ENCODE measurements at places on chromosomes 11 and 22.
A peak's percentile ranks its signal among the peaks of the same experiment; 100 is the strongest.

DNA sequence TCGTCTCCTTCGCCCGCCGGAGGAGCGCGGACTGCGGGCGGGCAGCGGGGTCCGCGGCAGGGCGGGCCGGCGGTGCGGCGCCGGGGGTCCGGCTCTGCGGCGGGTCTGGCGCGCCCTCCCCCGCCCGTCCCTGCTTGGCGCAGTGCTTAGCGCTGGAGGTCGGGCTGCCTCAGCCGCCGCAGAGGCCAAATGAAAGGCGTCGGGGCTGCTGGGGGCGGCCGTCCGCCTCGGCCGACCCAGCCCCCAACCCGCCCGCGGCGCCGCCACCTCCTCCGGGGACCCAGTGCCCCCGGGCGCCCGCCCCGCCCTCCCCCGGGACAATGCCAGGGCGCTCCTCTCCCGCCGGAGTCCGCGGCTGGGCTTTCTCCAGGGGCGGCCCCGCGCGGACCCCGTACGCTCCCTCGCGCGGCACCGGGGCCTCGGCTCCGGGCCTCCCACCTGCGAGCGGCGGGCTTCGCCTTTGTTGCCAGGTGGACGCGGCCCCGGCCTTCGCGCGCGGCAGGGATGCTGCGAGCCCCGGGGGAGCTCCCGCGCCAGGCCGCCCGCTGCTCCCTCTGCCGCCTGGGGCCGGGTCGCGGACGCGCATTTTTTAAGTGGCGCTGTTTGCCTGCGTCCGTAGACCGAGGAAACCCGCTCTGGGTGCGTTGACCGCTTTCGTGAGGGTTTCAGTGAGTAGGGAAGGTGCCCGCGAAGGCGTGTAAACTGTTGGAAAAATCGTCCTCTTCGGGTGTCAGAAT lies 583 bp downstream of the APLP2 start:
- DNase-seq: no peak

DNA sequence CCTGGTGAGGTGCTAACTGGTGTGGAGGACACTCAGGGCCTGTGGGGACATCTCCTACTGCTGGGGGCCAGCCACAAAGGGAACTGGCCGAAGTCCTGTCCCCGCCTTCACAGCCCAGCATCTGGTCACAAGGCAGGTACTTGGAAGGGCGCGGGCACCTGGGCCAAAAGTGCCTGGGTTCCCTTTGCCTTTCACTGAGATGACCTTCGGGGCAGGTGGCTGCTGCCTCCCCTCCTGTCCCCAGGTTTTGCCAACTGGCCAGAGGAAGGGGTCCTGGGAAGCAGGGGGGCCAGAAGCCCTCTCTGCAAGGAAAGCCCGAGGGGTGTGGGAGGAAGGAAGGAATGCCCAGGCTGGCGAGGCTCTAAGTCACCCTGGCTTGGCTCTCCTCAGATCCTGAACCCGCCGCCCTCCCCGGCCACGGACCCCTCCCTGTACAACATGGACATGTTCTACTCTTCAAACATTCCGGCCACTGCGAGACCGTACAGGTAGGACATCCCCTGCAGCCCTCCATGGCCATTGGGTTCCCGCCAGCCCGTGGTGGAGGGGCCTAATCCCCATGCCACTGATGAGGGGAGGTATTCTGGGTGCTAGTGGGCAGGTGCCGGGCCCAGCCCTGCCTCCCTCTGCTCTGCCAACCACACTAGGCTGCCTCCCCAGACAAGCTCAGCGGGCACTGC lies 14.4 kb upstream of the PPP6R3 start:
- no peak for DNase-seq

- DNase-seq: no peak
These were observed 743 bp upstream of the RCE1 start for GRCh38 chr11:66842501-66842895.

DNA sequence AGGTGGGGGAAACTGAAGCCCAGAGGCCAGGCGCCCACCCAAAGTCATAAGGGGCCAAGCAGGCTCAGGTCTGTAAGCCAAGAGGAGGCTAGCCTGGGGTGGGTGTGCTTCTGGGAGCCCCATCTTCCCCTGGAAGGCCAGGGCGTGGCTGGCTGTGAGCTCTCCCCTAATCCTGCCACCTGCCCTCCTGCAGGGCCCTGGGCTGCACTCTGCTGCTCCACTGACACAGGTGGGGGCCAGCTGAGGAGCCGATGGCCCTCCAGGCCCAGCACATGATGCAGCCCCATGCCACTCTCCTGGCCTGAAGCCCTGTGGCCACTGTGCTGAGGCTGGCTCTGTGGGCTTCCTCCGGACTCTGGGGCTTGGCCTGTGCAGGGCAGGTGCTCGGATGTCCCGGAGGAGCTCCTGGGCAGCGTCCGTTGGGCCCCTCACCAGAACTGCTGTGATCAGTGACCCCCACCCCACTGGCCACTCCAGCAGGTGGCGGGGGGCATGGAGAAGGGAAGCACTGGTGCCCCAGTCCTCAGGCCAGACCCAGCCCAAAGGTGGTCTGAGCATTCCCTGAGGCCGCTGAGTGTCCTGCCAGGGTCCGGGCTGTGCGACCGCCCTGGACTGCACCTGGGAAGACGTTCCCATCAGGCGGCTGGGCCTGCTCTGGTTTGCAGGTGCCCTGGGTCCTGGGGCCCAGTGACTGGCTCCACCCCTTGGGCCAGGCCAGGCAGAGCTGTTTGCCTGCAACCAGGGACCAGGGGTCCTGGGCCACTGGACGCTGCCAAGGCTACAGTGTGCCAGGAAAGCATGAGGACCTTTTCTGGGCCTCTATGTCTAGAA lies 8.5 kb downstream of the PIM3 start:
- DNase-seq: no peak

GRCh38 chr11:19244621-19245020 lies 3.9 kb upstream of the E2F8 start:
- DNase-seq: no peak

DNA sequence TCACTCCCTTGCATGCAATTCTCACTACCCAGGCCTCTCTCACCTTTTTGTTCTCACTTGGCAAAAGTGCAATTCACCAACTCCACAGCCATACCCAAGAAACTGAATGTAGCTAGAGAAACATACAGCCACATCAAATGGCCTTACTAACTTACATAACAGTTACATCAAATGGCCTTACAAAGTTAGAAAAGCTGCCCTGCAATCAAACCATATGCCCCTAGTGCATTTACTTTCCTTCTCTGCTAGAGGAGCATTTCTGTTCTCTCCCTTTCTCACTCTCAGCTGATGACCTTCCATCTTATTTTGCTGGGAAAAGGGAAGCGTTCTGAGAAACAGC lies 10.3 kb downstream of the PRCP start:
- no peak for DNase-seq

GRCh38 chr11:86463120-86463519 lies 88.4 kb downstream of the CCDC81 start:
- no peak for DNase-seq

- no peak for DNase-seq
These were observed 181.5 kb upstream of the ZBED5 start for GRCh38 chr11:11039208-11039965.

DNA sequence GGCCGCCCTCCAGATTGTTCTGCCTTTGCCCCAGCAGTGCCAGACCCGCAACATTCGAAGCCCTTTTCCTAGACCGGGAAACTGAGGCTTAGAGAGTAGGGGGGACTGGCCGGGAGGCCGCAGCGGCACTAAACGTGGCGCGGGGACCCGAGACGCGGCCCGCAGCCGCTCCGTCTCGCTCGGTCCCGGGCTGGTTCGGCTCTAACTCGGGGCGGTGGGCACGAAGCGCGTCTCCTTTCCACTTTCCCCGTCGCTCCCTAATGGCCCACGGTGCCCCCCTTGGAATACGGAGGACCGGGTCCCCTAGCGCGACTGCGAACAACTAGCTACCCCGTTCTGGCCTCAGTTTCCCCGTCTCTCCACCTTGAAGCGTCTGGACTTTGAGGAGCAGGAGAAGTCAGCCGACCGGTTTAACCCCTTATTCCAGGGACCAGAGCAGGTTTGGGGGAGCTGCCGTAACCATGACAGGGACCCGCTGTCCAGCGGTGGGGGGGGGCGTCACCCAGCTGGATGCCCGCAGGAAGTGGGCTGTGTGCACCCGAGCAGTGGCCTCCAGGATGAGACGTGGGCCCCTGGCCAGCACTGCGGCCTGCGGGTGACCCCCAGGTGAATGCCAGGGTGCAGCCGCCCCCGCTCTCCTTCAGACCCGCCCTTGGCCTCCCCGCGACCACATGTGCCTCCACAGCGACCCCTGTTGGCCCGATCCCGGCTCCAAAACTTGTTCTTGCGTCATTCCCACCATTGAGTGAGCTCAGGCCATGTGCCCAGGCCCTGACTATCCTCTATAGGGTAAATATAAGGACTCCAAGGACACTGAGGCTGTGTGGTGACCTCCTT lies 1.1 kb downstream of the CDC42EP1 start:
- DNase-seq: peak; percentile 60

DNA sequence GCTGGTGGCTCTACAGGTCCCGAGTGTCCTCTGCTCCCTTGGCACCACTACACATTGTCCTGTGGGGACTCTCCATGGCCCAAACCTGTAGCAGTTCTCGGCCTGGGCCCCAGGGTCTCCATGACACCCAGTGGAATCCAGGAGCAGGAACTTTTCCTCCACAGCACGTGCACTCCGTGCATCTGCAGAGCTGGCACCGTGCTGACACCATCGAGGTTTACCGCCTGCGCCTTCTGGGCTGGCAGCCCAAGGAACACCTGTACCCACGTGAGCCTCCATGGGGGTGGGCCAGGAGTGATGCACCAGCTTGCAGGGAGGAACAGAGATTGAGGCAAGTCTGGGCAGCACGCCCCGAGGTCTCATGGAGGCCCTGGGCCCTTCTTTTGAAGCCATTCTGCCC lies 25.2 kb downstream of the TSPAN32 start:
- no peak for DNase-seq

GRCh38 chr11:105229257-105229656 lies 89.7 kb upstream of the CARD18 start:
- DNase-seq: no peak

DNA sequence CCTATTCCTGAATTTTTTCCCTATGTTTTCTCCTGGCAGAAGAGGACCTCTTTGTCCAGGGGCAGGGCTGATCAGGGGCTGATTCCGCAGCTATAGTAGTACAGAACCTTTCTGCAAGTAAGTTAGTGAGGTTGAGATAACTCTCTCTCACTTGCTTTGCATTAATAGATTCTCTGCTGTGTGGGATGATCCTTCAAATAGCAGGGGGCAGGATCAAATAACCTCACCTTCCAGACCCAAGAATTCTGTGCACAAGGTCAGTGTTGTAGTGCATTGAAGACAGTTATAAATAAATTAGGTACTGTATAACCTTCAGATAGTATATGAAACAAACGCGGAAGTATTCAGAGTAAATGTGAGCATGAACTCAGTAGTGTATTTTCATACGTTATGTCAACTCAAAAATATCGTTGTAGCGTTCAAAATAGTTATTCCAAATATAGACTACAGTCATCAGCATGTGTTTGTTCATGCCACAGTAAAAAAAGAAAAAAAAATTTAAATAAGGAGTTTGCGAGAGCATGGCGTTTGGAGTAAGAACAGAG lies 278 bp downstream of the MMP26 start:
- no peak for DNase-seq

DNA sequence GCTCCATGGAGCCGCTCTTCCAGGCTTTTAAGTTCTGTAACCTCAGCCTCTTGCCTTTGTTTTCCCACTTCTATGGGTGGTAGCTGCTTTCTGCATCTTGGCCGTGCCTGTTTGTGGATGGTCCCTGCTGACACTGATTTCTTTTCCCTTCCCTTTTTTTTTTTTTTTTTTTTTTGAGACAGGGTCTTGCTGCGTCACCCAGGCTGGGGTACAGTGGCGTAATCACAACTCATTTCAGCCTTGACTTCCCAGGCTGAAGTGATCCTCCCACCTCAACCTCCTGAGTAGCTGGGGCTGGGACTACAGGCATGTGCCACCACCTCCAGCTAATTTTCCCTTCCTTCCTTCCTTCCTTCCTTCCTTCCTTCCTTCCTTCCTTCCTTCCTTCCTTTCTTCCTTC lies 57.7 kb upstream of the EP300 start:
- DNase-seq: no peak

DNA sequence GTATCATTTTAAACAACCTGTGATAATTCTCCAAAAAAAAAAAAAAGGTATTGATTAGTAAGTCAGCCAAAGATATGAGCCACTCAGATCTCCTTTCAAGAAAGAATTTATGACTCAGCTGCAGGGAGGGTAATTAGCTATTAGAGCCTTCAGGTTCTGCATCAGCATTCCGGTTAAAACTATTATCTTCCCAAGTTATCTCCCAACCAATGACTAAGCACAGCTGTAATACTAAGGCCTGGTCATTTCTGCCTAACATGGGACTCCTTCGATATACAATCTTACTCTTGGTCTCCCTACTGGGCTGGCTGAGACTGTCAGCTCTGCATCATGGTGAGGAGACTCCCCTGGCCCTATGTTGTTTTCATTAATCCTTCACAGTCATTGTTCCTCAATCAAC lies 60.4 kb downstream of the SBF2 start:
- DNase-seq: no peak

GRCh38 chr22:26023104-26023775 lies 146.0 kb upstream of the SEZ6L start:
- no peak for DNase-seq

Data from GM18507 (cell line).